Motor neuron (in vitro differentiated cells): ENCODE measurements at places on chromosomes 3 and 15.

DNA sequence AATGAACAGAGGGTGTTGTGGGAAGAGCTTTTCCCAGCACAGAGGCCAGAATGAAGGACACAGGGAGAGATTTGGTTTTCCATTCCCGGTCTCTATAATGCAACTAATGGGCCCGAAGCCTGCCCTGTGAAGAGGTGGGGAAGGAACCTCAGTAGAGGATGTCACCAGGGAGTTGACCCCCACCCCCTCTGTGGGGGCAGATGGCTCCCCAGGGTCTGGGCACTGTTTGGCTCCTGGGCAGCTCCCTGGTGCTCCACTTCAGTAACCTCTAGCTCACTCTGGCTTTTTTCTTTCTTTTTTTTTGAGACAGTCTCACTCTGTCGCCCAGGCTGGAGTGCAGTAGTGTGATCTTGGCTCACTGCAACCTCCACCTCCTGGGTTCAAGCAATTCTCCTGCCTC lies 109.1 kb upstream of the DLG1 start:
- no peak for ATAC-seq

DNA sequence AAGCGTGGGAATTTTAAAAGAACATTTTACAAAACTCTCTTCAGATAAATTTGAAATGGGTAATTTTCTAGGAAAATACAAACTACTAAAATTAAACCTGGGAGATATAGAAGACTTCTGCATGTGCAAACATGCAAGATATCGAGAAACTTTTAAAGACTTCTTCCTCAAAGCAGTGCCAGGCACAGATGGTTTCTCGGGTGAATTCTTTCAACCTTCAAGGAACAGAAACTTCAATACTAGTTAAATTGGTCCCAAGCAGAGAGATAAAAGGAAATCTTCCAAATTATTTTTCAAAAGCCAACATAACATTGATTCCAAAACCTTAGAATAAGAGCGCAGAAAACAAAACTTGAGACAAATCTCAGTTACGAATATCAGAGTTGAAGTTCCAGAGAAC lies 732.7 kb downstream of the PDCD6IP start:
- ATAC-seq: no peak

GRCh38 chr3:149179220-149179619 lies 42.4 kb downstream of the CP start:
- ATAC-seq: no peak

GRCh38 chr3:174767853-174768382 lies 91.2 kb upstream of the NAALADL2 start:
- ATAC-seq: no peak

DNA sequence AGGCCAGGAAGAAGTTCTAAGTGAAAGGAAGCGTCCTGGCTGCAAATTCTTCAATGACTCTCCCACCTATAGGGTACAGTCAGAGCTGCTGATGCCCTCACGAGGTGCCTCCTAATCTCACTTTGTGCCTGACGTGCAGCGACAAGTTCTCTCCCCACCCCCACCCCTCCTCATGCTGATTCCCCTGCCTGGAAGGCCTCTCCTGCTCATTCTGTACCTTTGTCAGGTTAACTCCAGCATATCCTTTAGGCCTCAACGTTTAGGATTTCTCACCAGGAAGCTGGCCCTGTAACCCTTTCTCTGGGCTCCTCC lies 25.0 kb downstream of the SLC12A8 start:
- no peak for ATAC-seq
